Purkinje cell (primary cell): ENCODE measurements at places on chromosomes 7 and 10. TPM values are rescaled to one million over a fixed set of nuclear protein-coding genes. Genes with fewer than 3 reads are reported as not detected.

The SRPK2 gene
- polyA plus RNA-seq = 109 and 181 TPM in 2 replicates

The TRAPPC14 gene
- polyA plus RNA-seq = 0.97 and 4.0 TPM in 2 replicates

The SEMA3A gene
- 17.0 and 19.6 TPM in 2 replicates for polyA plus RNA-seq

The ZC3HAV1L gene
- polyA plus RNA-seq = not detected in 2 replicates

The IQUB gene
- polyA plus RNA-seq = 0.34 and 2.9 TPM in 2 replicates

The CUZD1 gene
- polyA plus RNA-seq = 0.66 TPM in 1 of 2 replicates, not detected in the other

The LBX1 gene
- polyA plus RNA-seq = not detected in 2 replicates

The ZNF117 gene
- 8.8 and 23.2 TPM in 2 replicates for polyA plus RNA-seq

The MOGAT3 gene
- not detected in 2 replicates for polyA plus RNA-seq

The FOXI2 gene
- not detected in 2 replicates for polyA plus RNA-seq

The CALML3 gene
- polyA plus RNA-seq = 0.08 and 0.17 TPM in 2 replicates
